ENCODE measurements at places on chromosomes 3 and 15. TPM values are rescaled to one million over a fixed set of nuclear protein-coding genes. Genes with fewer than 3 reads are reported as not detected.
A peak's percentile ranks its signal among the peaks of the same experiment; 100 is the strongest.

GRCh38 chr15:29765234-29765841, 56.9 kb downstream of the TJP1 start:
- DNase-seq, result no peak

DNA sequence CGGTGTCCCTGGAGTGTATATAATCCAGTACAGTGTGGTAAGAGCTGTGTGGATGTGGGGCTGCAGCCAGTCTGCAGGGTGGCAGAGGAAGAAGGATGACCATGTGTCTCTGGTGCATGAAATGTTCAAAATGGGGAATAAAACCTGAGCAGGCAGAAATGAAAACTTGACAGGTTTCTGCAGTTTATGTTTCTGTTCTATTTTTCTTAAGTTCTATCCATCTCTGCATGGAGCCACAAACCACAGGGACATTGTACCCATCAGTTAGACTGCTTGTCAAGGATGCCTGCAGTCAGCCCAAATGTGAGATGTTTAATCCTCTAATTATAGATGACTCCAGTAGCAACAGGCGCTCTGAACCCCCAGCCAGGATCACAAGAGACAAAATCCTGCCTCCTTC, 216.7 kb downstream of the IL20RB start:
- no peak for DNase-seq

GRCh38 chr3:193827040-193827669, 234.1 kb downstream of the OPA1 start:
- no peak for DNase-seq

- DNase-seq, result no peak
Measured at GRCh38 chr15:45262906-45263461, 10.9 kb downstream of the SLC28A2 start.

The SLC27A2 gene
- total RNA-seq, result 0.39 TPM

DNA sequence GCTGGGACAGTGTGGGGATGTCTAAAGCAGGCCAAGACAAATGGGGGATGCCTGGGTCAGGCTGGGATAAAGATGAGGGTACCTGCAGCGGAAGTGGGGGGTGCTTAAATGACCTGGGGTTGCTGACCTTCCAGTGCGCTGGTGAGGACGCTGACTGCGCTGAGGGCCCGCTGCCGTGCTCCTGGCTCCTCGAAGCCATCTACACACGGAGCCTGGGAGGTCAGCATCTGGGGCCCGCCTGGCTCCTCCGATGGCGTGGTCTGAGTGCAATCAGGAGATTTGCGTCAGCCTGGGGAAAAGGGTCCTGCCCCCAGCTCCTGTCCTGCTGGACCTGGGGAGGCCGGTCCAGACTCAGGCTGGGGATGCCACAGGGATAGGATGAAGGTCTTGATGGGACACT, 50.7 kb downstream of the SCN5A start:
- no peak for DNase-seq

The THRB gene
- 0.98 TPM for total RNA-seq

The HRG gene
- total RNA-seq, result not detected

The CCDC191 gene
- total RNA-seq, result 1.6 TPM

The MYEF2 gene
- 8.8 TPM for total RNA-seq

- no peak for DNase-seq
Measured at GRCh38 chr15:64803526-64803925, 21.9 kb downstream of the PIF1 start.

DNA sequence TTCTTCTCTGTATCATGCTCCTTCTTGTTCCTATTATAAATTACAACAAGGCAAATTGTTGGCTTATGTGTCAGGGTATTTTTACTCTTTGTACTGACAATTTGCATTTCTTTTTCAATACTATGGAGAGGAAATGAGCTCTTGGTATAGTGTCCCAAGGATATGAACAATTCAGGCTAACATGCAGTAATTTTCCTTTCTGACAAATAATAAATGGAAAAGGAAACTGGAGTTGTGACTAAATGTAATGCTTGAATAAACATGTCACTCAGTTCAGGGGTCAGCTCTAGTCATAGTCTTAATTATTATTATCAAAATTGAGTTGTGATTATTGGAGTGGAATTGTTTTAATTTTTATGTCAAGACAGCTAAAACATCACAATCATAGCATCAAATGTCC, 256.0 kb upstream of the ZPLD1 start:
- DNase-seq, result no peak

GRCh38 chr3:50573566-50574443, 4.5 kb downstream of the HEMK1 start:
- DNase-seq, result no peak

DNA sequence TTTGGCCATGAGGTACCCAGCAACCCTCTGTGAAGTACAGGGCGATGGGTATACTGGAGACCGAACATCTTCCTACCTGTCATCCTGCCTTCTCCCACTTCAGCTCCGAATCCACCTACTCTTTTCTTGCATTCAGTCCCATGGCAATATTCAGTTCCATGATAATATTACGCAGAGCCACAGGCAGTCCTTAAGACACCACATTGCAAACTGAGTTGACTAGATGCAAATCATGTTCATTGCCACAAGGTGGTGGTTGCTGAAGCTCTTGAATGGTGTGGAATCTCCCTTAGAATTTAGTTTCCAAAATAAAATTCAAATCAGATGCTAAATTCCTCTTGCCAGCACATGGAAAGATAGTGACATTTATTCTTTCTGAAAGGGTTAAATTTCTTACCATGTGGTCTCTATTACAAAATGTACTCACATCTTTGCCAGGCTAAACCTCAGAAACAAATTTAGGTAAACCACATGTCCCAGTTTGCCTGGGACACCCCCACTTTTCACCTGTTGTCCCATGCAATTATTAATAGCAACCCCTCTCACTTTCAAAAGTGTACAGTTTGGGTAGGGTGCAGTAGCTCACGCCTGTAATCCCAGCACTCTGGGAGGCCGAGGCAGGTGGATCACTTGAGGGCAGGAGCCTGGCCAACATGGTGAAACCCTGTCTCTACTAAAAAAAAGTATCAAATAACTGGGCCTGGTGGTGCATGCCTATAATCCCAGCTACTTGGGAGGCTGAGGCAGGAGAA, 1.7 kb upstream of the NME9 start:
- peak; percentile 21 for DNase-seq

GRCh38 chr3:14879211-14879874, 60.6 kb downstream of the FGD5 start:
- peak; percentile 91 for DNase-seq

The C3orf85 gene
- total RNA-seq, result not detected

The NMNAT3 gene
- 1.9 TPM for total RNA-seq

GRCh38 chr3:154728285-154728684, 298.3 kb upstream of the GPR149 start:
- no peak for DNase-seq

The IL5RA gene
- not detected for total RNA-seq

The ANKUB1 gene
- not detected for total RNA-seq

GRCh38 chr3:101962055-101962454, 112.7 kb downstream of the NFKBIZ start:
- peak; percentile 17 for DNase-seq

The SLC2A2 gene
- not detected for total RNA-seq

DNA sequence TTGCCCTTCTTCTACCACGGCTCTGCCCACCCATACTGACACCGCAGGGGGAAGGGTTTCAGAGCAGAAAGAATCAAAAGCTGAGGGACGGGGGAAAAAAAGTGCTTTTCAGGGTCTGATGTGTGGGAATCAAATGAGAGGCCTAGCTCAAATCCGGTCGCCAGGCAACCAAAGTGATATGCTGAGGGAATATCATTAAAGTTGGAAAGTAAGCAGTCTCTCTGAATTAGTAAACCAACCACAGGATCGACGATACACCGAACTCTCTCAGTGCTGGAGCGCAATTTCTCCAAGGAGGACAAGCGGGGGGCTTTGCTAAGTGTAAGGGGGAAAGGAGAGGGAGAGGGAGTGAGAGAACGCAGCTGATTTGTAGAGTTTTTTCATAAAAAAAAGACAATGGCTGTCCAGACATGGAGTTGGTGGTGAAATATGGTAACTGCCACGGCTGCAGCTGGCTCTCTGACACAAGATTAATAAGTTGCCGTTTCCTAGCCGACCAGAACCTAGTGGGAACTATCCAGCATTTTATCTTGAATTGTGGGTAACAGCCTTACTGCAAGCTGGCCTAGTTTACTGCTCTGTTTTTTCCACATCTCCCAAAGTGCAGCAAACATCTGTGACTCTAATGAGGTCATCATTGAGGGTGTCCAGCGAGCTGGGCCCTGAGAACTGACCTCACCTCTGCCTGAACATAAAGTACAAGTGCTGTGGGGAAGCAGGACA, 530.2 kb downstream of the SOX2 start:
- no peak for DNase-seq

The INSYN1 gene
- not detected for total RNA-seq

DNA sequence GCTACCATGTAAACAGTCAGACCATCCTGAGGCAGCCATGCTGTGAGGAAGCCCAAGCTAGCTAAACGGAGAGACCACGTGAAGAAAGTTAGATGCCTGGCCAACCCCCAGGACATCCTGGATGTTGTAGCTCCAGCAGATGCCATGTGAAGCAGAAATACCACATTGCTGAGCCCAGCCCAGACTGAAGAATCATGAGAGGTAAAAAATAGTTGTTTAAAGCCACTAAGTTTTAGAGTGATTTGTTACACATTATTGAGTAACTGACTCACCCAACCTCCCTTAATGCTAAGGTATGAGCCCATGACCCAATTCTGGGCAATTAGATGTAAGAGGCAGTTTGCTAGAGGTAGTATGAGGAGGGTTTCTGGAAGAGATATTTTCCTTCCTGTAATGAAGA, 200.5 kb downstream of the THRB start:
- DNase-seq, result no peak

DNA sequence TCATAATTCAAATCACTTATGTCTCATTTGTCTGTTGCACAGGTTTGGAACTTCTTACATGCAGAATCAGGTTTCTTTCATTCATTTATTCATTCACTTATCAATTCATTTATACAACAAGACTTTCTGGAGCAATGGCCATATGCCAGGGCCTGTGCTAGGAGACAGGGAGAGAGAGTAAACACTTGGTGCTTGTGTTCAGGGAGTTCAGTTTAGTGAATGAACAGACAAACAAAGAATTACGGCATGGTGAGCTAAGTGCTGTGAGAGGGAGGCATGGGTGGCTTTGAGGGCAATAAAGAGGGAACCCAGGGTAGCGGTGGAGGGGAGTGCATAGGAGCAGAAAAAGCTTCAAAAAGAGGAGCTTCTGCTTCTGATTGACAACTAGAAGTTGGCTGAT, 8.5 kb upstream of the IREB2 start:
- no peak for DNase-seq

The ARNT2 gene
- 1.5 TPM for total RNA-seq

GRCh38 chr3:188345223-188345622, 191.3 kb downstream of the LPP start:
- peak; percentile 27 for DNase-seq

The DGKG gene
- 15.3 TPM for total RNA-seq

- no peak for DNase-seq
Measured at GRCh38 chr3:14909250-14909649, 38.1 kb upstream of the NR2C2 start.

- peak; percentile 37 for DNase-seq
Measured at GRCh38 chr3:148861277-148861869, 3.7 kb upstream of the CPA3 start.

DNA sequence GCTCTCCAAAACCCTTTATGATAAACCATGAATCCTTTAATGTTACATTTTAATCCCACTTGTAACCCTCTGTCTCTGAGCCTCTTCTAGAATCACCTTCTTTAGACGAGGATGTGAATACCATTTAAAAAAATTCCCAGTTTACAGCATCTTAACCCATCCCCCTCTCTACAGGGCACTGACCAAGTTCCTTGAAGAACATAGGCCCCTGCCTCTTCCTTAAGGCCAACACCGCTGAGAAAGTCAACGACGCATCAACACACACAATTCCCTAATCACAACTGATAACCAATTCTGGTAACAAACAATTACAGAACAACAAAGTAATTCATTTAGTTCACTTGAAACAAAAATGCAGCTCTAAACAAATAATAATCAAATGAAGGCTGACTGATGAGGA, 130.3 kb downstream of the DLG1 start:
- no peak for DNase-seq

The FES gene
- total RNA-seq, result 4.7 TPM

DNA sequence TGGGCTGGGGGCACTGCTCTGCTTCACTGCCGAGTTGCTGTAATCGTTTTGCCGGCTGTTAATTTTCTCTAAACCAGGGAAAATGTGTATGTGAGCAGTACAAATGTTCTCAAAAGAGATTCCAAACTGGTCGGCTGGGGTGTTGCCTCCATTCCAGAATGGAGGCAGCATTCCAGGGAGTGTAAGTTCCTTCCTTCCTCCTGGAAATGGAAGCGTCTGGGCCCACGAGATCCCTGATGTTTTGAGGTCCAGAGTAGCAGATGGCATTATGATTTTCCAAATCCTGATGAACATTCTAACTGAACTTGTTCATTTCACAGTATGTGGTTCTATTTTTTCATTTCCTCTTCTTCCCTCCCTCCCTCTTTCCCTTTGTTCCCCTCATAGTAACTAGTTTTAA, 64.4 kb upstream of the SKOR1 start:
- DNase-seq, result no peak

The CASR gene
- not detected for total RNA-seq

DNA sequence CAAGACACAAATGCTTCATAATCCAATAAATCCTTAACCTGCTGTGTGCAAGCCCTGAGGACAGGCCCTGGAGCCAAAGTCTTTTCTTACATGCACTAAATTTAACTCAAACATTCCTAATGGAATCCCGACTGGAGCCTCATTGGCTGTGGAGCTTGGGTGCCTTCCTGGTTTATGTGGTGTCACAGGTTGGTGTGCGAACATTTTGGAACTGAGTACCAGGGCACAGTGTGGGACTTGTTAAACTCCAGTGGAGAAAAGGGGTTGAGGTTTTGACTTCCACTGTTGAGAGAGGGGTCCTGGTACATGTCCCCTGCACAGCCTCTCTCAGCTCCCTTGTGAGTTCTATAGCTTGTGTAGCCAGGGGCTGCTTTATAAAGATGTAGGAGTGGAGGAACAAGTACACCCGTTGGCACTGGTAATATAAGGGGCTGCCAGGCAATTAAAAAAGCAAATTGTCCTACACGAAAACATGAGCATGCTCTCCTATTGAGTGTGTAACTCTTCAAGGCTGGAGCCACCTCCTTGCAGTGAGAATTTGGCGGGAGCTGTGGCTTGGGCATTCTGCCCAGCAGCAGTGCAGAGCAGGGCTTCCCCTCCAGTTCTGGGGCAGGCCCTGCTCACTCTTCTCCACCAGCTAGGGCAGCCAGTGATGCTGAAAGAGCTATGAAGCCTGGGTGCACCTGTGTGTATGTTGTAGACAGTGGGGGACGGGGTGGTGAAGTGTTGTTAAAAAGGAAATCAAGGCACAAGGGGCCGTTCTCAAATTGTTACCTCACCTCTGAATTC, 218.1 kb downstream of the CLSTN2 start:
- no peak for DNase-seq

DNA sequence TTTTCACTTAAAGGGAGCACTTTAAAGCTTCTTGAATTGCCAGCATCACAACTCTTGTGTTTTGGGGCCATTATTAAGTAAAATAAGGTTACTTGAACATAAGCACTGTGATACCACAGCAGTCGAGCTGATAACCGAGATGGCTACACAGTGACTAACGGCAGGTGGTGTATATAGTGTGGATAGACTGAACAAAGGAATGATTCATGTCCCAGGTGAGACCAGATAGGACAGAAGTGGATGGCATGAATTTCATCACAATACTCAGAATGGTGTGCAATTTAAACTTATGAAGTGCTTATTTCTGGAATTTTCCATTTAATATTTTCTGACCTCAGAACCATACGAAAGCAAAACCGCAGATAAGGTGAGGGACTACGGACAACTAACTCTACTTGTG, 40.2 kb downstream of the PBRM1 start:
- DNase-seq, result no peak
